HFFc6 (cell line): ENCODE measurements at places on chromosomes 3 and 15. TPM values are rescaled to one million over a fixed set of nuclear protein-coding genes. Genes with fewer than 3 reads are reported as not detected.

- DNase-seq, result peak; percentile 90
These were observed 136.0 kb upstream of the DAZL start for GRCh38 chr3:16741103-16741758.

DNA sequence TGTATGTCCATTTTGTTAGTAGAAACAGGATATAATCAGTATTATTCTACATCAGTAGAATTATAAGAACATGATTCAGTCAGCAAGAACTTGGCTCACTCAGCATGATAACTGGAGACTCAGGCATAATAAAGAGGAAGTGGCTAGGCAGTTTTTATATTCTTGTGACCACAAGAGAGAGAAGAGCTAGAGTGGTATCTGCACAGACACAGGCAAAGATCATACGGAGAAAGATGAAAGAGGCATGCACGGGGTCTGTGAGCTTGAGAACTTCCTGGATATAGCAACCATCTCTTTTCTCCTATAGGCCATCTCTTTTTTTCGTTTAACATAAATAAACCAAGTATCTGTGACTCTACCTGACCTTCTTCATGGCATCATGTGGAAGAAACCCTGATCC, 46.8 kb downstream of the MYO5A start:
- peak; percentile 86 for DNase-seq

- no peak for DNase-seq
These were observed 480.1 kb upstream of the ZNF385D start for GRCh38 chr3:22231061-22231460.

- no peak for DNase-seq
These were observed 33.5 kb downstream of the SV2B start for GRCh38 chr15:91133511-91133910.

- no peak for DNase-seq
These were observed 6.2 kb upstream of the PAK6 start for GRCh38 chr15:40232625-40233070.

GRCh38 chr3:146747928-146748327, 142.8 kb upstream of the PLSCR5 start:
- DNase-seq, result peak; percentile 72

GRCh38 chr3:45555666-45556065, 38.9 kb upstream of the LIMD1 start:
- DNase-seq, result no peak

- DNase-seq, result peak; percentile 30
These were observed 1.8 kb downstream of the IFT122 start for GRCh38 chr3:129441782-129442181.

DNA sequence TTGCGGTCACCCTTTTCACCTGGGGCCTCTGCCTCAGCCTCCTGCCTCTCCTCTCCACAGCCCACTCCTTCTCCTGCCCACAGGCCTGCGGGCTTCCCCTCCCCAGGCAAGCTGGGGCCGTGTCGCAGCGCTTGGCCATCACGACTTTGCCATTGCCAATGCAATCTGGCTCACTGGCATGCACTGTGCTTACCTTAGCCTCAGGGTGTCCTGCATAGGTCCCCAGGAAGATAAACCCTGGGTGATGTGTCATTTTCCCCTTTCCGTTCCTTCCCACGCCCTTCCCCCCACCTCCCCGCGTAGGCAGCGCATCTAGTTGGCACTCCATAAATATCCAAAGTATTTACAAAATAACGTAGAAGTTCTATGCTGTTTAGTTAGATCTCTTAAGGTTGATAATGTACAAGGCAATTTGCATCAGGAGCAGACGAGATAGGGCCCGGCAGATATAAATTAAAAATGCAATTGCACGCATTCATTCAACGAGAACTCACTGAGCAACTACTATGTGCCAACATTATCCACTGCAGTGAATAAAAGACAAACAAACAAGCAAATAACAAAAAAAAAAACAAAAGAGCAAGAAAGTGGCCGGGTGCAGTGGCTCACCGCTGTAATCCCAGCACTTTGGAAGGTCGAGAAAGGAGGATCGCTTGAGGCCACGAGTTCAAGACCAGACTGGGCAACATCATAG, 973 bp upstream of the COPG1 start:
- no peak for DNase-seq

- DNase-seq, result no peak
These were observed 86.3 kb downstream of the PPM1L start for GRCh38 chr3:160842021-160843005.

DNA sequence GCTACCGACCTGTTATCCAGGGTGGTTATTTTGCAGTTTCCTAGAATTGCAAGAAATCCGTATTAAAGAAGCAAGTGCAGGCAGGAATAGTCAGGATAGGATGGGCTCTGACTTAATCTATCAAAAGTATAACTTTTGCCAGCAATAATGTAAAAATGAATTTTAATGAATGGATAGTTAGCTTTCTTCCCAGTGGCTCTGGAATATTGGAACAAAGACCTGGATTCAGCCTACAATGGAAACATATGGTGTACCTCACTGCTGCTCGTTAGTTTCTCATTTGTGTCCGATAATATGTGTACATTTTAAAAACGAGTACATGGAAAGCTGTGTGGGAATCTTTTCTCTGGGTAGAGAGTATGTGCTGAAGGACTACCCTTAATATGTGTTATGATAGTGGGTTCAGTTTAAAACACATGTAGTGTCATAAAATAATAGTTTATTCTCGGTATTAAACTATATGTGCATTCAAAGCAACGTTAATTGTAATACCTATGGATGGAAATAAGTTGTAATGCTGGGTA, 805 bp downstream of the SERPINI1 start:
- no peak for DNase-seq

- no peak for DNase-seq
These were observed 248.5 kb downstream of the PTPRG start for GRCh38 chr3:61809879-61810278.

- DNase-seq, result no peak
These were observed 74.3 kb upstream of the TSEN2 start for GRCh38 chr3:12409684-12410596.

- DNase-seq, result no peak
These were observed 53.9 kb upstream of the GRM7 start for GRCh38 chr3:6806991-6807390.

- DNase-seq, result no peak
These were observed 102.9 kb downstream of the ADCY5 start for GRCh38 chr3:123346021-123346420.

GRCh38 chr3:35946121-35946853, 307.0 kb downstream of the ARPP21 start:
- no peak for DNase-seq

OR5K2 gene
- total RNA-seq, result not detected in 3 replicates

ALS2CL gene
- 1.7 and 3.4 TPM in 2 replicates for total RNA-seq

WWTR1 gene
- total RNA-seq, result 44.7 and 45.6 TPM in 2 replicates

ABHD17C gene
- total RNA-seq, result 6.9 to 18.9 TPM (median 10.4 TPM) in 3 replicates

ALDH1L1 gene
- total RNA-seq, result not detected in 2 replicates

FEZF2 gene
- not detected in 3 replicates for total RNA-seq

GOLGA6L7 gene
- not detected in 3 replicates for total RNA-seq

RFT1 gene
- 36.4 to 45.1 TPM (median 39.6 TPM) in 3 replicates for total RNA-seq

ECE2 gene
- not detected in 3 replicates for total RNA-seq

RFTN1 gene
- 54.4 to 60.6 TPM (median 58.5 TPM) in 3 replicates for total RNA-seq

FAIM gene
- 7.4 to 11.5 TPM (median 7.6 TPM) in 3 replicates for total RNA-seq
